ENCODE measurements at places on chromosomes 5 and 9.

DNA sequence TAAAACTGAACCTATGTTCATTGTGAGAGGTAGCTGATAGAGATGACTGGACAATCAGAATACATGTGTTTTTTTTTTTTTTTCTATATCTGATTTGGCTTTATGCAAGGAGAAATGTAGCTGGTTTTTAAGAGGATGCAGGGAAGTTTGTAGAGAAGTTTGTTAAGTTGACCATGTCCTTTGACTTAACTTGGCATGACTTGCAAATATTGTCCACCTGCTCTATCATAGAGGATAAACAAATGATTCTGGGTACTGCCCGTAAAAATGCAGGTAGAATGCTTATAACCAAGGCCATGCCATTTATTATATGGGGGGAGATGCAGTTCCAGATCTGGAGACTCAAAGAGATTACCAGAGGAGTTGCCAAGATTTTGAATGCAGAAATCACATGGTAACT is 13.7 kb upstream of the NNT start:
- no peak for DNase-seq

DNA sequence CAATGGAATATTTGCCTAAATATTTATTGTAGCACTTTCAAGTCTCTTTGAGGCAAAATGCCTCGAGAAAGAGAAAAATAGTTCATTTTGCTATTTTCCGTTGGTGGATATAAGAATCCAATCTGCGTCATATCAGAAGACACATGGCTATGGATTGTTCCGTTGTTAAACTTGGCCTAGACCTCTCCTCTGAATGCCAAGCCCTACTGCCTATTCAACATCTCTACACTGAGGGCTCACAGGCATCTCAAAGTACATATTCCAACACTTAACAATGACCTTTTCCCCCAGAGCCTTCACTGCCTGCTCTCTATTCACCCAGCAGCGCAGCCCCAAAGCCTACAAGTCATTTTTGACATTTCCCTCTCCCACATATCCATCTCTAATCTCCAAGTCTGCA is 350.1 kb downstream of the GLIS3 start:
- DNase-seq, result no peak

DNA sequence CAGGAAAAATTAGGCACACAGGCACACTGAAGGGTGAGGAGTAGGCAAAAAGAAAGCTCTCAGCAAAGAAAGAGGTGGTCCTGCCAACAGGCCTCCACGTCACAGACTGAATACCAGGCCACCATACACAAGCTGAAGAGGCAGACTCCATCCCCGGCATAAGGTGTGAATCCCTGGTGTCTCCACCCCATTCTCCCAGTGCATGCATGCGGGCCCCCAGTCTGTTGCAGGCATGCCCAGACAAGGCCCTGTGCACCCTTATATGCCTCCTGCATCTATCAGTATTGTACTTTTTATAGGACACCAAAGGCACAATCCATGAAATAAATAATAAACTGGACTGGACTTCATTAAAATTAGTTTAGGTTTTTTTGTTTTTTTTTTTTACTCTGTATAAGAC is 73.1 kb downstream of the RGMB start:
- DNase-seq, result no peak

- DNase-seq, result no peak
Observed at GRCh38 chr9:34163434-34163833, 15.4 kb upstream of the UBAP1 start.

GRCh38 chr9:104108315-104108714 is 14.2 kb downstream of the SMC2 start:
- DNase-seq, result no peak

DNA sequence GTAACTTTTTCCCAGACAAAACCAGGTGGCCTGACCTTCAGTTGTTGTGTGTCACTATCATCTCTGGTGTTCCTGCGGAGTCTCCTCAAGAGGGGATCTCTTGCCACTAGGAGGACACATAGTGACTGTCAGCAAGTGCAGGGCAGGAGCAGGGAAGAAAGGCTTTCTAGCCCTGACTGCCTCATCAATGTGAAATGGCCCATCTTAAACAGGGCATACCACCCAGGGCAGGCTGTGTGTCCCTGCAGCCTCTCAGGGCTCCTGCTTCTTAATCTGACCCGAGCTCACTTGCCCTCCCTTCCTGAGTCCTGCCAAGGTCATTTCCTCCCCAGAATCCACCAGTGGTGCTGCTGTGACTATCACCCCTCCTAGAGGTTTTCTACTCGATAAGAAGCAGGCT is 57.4 kb upstream of the SIMC1 start:
- DNase-seq, result no peak

GRCh38 chr9:132857616-132858342 is 20.3 kb downstream of the AK8 start:
- no peak for DNase-seq

DNA sequence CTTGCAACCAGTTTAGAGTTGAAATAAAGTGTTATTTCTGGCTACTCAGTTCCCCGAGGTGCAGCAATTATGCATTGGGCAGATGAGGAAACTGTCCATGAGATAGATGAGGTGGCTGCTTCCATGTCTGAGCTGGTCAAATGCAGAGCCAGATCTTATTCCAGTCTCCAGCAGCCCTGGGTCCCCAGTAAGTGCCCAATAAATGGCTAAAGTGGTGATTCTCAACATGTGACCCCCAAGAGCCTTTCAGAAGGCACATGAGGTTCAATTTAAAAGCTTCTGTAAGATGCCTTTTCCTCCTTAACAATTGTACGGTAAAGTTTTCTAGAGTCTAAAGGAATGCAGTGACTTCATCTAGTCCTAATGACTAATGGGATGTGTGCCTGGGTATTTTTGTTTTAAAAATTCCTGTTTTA is 17.5 kb downstream of the ATOX1 start:
- no peak for DNase-seq

GRCh38 chr9:8183618-8184017 is 384.0 kb upstream of the DMAC1 start:
- no peak for DNase-seq

DNA sequence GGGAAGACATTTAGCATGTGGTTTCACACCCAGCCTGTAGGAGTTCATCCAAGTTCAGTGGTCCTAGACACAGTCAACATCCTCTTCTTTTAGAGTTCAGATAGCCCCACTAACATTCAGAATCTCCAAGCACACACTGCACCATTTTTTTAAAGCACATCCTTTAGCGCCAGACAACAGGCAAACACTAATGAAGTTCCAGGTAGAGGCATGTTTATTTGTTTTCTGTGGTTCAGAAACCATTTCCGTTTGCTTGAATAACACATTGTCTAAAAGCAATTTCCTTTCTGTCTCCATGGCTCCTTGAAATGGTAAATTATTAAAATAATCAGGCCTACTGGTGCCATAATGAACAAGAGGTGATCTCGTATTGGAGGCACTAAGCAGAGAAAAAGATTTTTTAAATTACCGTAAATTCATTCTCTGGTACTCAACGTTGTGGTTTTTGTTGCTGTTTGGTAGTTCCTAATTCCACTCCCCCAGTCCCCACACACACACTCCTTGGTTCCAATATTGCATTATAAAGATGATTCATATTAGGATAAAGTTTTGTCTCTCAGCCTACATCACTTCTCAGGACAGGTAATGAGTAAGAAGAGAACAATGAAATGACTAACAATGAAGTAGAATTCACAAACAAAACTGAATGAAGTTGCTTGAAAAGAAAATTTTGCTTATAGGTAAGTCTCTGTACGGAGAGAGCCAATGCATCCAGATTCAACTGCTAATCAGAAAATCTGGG is 153.1 kb downstream of the PCSK1 start:
- no peak for DNase-seq

GRCh38 chr5:149603920-149604319 is 22.6 kb downstream of the ARHGEF37 start:
- DNase-seq, result no peak

GRCh38 chr5:139378941-139379361 is 4.1 kb downstream of the SLC23A1 start:
- no peak for DNase-seq

- DNase-seq, result peak; percentile 43
Observed at GRCh38 chr5:74685979-74686631, 1.1 kb downstream of the HEXB start.

GRCh38 chr5:123571927-123572326 is 60.0 kb downstream of the CSNK1G3 start:
- no peak for DNase-seq

DNA sequence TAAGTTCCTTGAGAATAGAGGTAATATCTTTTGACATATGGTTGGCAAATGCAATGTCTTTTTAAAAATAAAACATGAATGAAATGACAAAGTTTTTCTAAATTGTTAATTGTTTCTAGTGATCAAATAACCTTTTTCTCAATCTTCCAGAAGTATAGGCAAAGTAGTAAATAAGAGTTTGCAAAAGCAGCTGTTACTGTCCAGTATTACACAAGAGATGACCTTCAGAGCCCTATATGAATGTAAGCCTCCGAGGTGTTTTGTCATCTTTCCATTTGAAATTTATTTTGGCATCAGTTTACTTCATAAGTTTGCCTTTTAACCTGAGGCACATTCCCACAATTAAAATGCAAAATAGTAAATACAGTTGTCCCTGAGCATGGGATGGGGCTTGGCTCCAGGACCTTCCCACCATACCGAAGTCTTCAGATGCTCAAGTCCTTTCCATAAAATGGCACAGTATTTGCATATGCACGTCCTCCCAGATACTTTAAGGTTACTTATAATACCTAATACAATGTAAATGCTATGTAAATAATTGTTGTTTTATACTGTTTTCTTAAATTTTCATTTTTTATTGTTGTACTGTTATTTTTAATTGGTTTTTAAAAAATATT is 65.6 kb downstream of the MEGF9 start:
- DNase-seq, result no peak

- DNase-seq, result no peak
Observed at GRCh38 chr5:102545175-102545574, 46.4 kb upstream of the SLCO6A1 start.

GRCh38 chr5:82692826-82693225 is 384.4 kb downstream of the TMEM167A start:
- no peak for DNase-seq

GRCh38 chr9:99509900-99510535 is 287.9 kb downstream of the SEC61B start:
- no peak for DNase-seq

DNA sequence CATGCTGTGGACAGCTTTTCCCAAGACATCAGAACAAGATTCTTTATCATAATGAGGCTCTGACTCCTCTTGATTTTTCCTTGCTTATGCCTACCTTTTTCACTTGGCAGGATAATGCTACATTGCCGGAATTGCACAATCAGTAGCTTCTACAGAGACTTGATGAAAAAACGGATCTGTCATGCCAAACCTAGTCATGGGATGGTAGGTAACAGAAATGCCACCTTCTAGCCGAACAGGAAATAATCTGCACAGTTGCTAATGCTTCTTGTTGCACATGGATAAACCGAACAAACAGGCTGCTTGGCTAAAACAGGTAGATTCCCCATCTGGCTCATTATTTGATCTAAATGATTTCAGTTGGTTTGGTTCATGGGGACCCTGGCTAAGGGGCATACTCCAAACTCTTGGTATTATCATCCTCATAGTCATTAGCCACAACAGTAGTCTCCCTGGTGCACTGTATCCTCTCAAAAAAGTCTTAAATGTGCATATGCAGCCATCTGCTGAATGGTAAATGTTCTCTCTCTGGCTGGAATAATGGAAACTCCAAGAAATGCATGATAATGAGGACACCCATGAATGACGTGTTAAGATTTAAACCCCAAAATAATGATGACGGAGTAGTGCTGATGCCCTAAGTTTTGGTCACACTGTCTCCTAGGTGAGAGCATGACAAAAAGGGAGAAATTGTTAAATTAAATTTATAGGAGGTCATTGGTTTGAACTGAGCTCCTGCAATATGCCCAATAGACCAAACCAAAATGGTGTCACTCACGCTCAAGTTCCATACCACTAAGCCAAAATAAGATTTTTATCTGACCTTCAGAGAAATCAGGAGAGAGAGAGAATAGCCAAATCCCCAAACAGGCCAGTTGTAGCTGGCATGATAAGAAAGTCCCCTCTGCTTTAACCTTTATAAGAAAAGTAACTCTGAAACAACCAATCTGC is 47.0 kb downstream of the RAPGEF1 start:
- DNase-seq, result no peak

- no peak for DNase-seq
Observed at GRCh38 chr5:178786859-178787499, 56.5 kb upstream of the ZNF354A start.

DNA sequence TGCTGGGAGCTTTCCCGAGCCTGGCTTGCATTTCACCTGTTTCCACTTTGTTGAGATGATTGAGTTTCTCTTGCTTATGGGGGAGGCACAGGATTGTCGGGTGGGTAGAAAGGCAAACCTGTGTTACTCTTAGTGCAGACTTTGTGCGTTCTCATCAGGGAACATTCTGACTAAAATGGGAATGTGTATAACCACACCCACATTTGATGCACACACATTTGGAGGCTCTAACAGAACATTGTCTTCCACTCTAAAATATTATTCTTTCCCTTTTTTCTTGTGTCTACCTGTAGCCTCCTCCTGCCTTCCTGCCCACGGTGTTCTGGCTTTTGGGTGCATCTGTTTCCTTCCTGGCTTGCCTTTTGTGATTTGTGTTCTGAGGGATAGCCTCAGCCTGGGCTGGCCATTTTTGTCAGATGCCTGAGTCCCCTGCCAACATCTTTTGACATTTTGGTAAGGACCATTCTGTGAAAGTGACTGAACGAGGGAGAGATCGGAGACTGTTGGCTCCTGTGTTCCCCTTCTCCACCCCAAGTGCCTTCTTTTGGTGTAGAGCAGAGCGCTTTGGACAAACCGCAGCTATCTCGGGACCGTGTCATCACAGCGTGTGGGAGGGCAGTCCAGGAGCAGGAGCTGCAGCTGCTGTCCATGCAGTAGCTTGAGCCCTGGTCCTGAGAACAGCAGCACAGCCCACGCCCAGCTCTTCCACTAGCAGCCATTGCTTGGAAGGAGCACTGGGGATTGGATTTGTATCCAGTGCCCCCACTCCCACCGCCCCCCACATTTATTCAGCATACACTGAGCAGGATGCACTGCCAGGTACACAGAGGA is 101.4 kb downstream of the ARHGAP26 start:
- DNase-seq, result no peak

- no peak for DNase-seq
Observed at GRCh38 chr5:171673328-171673727, 112.3 kb upstream of the SMIM23 start.

- DNase-seq, result no peak
Observed at GRCh38 chr9:84404095-84404686, 63.6 kb upstream of the SLC28A3 start.

GRCh38 chr5:181217803-181218062 is 5.3 kb upstream of the TRIM41 start:
- no peak for DNase-seq

GRCh38 chr5:80246001-80246758 is 9.7 kb downstream of the SERINC5 start:
- no peak for DNase-seq
